ENCODE measurements at places on chromosomes 7 and 10.
A peak's percentile ranks its signal among the peaks of the same experiment; 100 is the strongest.

DNA sequence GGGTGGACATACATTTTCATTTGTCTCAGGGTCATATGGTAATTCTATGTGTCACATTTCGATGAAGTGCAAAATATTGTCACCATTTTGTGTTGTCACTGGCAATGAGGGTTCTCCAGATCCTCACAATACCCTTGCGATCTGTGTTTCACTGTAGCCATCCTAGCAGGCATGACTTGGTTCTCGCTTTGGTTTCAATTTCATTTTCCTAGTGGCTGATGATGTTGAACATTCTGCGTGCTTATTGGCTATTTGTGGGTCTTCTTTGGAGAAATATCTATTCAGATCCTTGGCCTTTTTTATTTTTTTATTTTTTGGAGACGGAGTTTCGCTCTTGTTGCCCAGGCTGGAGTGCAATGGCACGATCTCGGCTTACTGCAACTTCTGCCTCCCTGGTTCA is 24.8 kb upstream of the MNX1 start:
- no peak for DNase-seq

DNA sequence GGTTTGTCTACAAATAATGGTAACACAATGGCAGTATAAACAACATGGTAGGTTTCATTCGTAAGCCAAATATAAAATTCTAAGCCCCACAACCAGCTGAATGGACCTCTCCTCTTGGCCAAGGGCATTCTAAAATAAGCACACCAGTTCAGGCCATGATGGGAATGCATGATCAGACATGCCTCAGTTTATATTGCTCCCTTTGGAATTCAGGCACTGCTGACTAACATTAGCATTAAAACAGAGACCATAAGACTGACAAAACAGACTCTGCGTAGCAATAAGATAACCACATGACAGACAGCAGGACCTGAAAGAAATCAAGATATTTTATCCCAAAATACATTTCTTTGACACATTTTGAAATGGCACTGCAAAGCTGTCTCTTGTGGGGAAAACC is 125.8 kb downstream of the FAM107B start:
- DNase-seq, result no peak

DNA sequence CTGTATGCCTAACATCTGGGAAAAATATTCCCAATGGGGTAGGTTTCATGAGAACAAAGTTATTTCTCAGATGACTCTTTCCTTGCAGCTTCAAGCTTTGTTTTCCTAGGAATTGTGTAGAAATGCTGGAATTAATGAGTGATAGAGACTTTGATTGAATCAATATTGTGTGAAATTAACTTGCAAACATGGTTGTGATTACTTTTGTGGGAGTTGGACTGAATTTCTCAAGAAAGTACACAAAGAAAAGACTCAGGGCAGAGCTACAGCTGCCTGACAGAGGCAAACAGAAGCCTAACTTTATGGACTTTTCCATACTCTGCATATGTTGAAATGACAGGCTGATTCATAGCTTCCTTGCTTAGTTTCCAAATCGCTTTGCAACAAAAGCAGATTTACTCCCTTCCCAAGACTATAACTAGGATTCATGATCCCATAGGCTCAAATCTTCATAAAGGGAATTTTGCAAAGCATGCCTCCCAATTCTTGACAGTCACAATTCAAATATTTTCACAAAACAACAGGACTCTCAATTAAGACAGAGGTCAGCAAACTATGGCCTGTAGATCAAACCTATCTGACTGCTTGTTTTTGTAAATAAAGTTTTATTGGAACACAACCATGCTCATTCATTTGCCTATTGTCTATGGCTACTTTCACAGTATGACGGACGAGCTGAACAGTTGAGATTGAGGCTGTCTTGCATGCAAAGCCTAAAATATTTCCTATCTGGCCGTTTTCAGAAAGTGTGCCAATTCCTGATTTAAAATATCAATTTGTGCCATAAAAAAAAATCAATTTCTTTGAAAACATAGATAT is 27.6 kb downstream of the NRP1 start:
- no peak for DNase-seq

DNA sequence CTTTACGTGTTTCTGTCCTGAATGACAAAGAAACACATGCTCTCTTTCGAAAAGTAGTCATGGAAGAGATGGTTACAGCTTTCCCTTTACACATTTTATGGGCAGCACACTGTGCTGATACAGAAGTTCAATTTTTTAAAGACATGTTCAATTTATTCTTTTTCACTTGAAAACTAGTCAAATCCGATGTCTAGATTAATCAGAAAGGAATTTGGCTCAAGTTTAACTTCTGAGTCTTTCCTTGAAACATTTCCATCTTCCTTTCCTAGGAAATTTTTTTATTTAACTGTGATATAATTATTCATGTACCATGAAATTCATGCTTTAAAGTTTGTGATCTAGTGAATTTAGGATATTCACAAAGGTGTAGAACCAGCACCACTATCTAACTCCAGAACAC is 360.1 kb downstream of the TNS3 start:
- DNase-seq, result no peak

DNA sequence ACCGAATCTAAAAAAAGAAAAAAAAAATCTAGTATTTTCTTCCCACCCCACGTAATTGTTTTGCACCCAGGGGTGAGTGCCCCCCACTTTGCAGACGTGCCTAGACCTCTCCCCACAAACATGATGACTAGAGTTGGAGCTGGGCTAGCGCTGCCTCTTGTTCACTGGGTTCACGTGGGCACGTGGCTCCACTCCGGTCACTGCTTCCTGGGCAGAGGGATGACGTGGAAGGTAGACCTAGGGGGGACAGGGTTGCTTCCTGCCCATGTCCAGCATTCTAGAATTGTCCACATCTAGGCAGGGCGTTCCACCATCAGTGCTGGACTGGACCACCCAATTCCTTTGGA is 861 bp upstream of the LIMK1 start:
- no peak for DNase-seq

DNA sequence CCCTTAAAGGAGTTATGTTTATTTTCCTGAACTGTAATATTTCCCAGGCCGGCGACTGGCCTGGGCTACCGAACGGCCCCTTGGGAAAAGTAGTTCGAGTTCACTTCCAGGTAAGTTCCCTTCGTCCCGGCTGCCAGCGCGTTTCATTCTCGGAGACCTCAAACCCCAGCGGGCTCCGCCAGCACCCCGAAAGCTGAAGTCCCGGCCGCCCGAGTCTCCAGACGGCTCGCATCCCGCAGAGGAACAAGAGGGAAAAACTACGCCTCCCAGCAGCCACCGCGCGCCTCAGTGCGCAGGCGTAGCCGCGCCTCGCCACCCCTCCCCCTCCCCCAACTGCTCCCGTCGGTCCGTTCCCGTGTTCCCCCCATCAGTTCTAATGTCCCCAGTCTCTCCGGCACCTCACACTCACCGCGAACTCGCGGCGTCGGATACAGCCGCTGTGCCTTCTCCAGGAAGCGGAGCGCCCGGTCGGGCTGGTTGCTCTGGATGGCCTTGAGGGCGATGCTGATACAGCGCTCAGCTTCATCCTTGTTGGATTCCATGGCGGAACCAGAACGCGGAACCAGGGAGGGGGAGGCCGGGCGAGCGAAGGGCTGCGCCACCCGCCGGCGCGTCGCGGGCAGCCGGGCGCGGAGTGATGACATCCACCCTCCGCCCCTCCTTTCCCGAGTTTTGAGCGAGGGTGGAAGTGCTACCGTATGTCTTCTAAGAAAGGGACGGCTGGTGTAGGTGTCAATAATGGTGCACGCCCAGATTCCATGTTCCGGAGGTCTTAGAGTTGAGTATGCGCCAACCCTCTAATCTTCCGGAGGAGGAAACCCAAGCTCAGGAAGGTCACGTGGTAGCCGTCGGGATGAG is at the start of gene DNAJB12:
DNAJB12 (minus strand) TSS at position 564 of the 858 bp plus-strand sequence; CDS start at position 542, 22 bp downstream.
- peak; percentile 98 for DNase-seq

GRCh38 chr10:10326116-10326515 is 691.6 kb upstream of the CELF2 start:
- no peak for DNase-seq

- no peak for DNase-seq
Observed at GRCh38 chr10:128854963-128855362, 612.1 kb upstream of the MGMT start.

- no peak for DNase-seq
Observed at GRCh38 chr7:129222064-129222463, 2.8 kb upstream of the AHCYL2 start.

GRCh38 chr7:1567049-1567771 is 2.6 kb downstream of the PSMG3 start:
- DNase-seq, result no peak

- DNase-seq, result no peak
Observed at GRCh38 chr7:119452401-119452800, 820.6 kb upstream of the KCND2 start.

DNA sequence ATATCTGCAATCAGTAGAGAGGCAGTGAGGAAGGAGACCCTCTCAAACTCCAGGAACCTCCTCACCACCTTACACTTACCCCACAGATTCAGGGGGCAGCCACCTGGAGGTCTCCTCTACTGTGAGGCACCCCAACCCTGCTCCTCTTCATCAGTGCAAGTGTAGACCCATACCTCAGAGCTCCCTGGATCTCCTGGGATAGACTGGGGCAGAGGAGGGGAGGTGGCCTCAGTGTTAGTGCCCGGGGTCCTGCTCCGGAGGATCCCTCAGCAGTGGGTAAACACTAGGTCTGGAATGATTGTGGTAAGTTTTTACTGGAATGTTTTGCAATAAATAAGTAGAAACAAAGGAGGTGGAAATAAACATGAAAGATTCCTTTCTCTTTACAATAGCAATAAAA is 31.1 kb downstream of the ANTXRL start:
- no peak for DNase-seq

- peak; percentile 88 for DNase-seq
Observed at GRCh38 chr10:132946-133898, 2.0 kb upstream of the ZMYND11 start.

- no peak for DNase-seq
Observed at GRCh38 chr10:126263006-126263676, 125.1 kb downstream of the ADAM12 start.

DNA sequence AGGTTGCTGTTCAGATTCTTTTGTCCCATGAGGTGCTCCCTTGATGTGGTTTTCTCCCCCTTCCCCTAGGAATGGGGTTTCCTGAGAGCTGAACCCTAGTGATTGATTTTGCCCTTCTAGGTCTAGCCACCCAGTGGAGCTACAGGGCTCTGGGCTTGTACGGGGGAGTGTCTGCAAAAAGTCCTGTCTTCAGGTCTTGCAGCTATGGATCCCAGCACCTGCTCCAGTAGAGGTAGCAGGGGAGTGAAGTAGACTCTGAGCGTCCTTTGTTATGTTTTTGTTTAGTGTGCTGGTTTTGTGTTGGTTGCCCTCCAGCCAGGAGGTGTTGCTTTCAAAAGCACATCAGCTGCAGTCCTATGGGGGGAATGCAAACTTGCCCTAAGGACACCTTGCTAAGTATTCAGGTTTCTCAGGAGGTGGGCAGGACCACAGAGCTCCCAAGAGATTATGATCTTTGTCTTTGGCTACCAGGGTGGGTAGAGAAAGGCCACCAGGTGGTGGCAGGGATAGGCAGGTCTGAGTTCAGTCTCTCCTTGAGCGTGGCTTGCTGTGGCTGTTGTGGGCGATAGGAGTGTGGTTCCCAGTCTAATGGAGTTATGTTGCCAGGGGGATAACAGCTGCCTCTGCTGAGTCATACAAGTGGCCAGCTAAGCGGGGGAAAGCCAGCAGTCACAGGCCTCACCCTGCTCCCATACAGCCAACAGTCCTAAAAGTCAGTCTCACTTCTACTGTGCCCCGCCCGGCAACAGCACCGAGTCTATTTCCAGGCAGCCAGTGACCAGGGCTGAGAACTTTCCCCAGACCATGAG is 92.4 kb upstream of the JCAD start:
- peak; percentile 23 for DNase-seq

DNA sequence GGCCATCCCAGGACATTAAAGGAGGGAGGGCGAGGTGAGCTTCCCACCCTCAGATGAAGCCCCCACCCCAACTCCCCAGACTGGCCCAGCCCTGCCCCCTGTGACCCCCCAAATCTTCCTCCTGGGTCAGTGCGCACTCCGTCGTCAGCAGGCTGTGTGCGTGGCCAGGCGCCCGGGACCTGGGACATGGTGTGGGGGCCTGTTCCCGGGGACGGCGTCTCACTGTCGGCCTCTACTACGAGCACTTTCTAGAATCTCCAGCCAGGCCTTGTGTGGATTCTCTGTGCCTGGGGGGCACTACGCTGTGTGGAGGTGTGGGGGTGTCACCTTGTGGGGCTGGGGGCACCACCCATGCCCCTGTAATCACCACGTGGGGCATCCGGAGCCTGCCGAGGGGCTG is 9.8 kb downstream of the PWWP2B start:
- no peak for DNase-seq

- no peak for DNase-seq
Observed at GRCh38 chr7:141421306-141421705, 129.9 kb upstream of the AGK start.

DNA sequence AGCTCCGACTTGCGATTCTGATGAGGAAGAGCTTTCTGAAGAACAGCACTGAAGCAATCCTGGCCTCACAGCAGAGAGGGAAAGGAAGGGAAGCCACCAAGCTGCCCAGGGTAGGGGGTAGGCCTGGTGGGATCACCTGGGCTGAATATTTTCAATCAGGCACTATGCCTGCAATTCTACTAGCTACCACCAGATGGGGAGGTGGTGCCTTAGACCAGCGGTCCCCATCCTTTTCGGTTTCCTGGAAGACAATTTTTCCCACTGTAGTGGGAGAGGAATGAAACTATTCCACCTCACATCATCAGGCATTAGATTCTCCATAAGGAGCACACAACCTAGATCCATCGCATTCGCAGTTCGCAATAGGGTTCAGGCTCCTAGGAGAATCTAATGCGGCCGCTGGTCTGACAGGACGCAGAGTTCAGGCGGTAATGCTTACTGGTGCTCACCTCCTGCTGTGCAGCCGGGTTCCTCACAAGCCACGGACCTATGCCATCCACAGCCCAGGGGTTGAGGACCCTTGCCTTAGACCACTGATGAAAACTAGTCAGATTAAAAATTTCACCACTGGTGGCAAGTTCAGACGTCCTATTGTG is 2.7 kb downstream of the LRRC20 start:
- DNase-seq, result peak; percentile 26

DNA sequence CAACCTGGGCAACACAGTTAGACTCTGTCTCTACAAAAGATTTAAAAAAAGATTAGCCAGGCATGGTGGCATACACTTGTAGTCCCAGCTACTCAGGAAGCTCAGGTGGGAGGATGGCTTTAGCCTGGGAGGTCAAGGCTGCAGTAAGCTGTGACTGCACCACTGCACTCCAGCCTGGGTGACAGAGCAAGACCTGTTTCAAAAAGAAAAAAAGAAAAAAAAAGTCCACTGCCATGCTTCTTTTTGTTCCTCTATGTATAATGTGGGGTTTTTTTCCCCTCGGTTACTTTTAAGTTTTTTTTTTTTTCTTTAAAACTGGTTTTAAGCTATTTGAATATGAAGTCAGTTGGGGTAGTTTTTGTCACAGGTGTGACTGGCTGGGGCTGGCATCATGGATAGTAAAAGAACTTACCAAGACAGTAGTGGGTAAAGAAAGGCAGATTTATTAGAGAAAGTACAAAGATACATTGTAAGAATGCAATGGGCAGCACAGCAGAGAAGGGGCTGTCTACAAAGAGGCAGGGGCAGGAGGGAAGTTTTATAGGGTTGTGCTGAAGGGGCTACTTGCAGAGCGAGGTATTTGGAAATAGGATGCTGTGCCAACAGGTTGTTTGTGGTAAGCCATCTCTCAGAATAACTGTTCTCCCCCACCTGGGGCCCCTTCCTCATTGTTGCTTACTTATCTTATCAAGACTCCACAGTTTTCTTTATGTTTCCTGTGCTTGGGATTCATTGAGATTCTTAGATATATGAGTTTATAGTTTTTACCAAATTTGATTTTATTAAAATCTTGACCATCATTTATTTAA is 177.3 kb downstream of the PHTF2 start:
- no peak for DNase-seq

- DNase-seq, result no peak
Observed at GRCh38 chr7:42479816-42480633, 243.0 kb upstream of the GLI3 start.

GRCh38 chr7:149329265-149329664 is 67.3 kb downstream of the ZNF783 start:
- no peak for DNase-seq
